ENCODE measurements at places on chromosomes 2 and 18.

DNA sequence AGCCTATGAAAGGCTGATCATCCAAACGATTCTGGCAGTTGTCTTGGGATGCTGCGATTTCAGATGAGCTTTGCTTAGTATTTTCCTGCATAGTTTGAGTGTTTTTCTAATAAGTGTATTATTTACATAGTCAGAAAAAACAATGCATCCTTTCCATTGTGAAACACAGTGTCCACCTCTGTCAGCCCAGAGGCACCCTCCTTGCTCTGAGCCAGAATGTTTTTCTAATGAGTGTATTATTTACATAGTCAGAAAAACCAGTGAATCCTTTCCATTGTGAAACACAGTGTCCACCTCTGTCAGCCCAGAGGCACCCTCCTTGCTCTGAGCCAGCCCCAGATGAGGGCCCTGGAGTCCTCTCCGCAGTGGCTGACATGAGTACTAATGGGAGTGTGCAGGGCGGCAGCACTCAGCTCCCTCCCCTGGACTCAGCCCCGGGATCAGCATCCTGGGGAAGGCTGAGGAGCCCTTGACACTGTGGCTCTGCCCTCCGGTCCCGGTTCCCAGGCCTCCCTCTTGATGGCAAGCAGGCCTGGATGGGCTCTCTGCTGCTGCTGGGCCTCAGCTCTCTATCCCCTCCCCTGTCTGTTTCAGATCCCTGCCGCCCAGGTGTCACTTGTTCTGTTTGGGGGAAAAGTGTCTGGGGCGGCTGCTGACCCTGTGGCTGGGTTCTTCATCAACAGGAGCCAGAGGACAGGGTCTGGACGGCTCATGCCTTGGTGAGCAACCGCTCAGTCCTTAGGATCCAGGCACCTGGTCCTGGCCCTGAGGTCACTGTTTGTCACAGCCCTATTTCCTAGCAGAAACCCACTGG lies 5.9 kb downstream of the MFSD2B start:
- DNase-seq: no peak

DNA sequence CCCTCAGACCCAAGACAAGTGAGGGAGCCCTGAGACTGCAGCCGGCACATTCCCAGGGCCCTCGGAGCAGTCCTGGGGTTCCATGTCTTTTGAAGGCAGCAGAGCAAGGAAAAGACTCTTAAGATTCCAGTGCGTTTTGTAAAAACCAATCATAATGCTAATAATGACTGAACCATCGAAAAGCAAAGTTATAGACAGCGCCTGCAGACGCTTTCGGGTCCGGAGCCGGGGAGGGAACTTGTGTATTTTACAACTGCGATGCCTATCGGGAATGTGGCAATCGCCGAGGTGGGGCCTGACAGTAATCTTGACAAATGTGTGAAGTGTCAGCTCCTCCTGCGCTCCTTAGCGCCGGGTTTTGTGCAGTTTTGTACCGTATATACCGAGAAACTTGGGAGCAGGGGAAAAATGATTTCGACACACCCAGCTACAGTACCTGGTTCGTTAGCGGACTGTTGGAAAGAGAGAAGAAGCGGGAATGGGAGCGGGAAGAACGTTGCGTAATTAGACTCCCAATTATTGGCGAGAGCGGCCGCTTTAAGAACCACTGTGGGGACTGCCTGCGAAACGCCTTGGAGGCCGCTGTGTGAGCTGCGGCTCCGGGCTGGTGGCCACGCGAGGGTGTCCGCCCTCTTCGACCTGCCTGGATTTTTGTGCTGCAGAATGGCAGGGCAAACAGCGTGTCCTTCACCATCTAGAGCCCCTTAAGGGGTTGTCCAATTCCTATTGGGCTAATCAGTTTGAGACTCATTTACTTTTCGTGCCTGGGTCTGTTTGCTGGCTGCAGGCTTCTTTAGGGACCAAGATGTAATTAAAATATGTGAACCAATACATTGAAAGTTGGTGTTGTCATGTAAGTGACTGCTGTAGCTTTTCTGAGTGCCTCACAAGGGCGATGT lies 2.4 kb downstream of the EPAS1 start:
- DNase-seq: no peak

GRCh38 chr2:231181860-231182512 lies 16.4 kb upstream of the ARMC9 start:
- DNase-seq: no peak

DNA sequence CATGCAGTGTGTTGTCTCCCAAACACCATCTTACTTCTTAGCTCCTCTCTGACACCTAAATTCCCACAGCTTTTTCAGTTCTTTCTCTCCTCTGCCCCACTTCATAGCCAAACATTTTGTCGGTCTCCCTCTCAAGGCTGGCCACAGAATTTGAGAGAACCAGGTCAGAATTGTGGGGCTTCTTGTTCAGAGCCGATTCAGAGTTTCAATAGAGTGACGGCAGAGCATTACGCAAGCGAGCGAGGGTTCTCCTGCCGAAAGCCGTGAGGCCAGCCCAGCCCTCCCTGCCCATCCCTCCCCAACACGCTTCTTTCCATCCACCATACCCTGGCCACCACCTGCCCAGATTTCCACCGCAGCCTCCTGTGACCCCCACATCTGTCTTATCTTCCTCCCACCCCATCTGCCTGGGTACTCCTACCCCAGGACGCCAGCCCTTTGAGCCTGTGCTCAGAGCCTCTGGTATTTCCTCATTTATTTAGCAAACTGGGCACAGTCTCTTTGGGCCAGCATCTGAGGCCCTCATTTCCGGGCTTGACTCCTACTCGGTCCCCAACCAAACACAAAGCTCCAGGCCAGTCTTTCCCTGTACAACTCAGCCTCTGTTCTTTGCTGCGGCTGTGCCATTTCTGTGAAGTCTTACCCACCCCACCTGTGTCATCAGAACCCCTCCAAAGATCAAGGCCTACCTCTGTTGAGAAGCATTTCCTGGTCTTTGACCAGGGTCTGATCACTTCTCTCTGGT lies 70.0 kb upstream of the MAP4K4 start:
- no peak for DNase-seq

GRCh38 chr2:126527836-126528490 lies 128.0 kb upstream of the GYPC start:
- DNase-seq: peak; percentile 44

DNA sequence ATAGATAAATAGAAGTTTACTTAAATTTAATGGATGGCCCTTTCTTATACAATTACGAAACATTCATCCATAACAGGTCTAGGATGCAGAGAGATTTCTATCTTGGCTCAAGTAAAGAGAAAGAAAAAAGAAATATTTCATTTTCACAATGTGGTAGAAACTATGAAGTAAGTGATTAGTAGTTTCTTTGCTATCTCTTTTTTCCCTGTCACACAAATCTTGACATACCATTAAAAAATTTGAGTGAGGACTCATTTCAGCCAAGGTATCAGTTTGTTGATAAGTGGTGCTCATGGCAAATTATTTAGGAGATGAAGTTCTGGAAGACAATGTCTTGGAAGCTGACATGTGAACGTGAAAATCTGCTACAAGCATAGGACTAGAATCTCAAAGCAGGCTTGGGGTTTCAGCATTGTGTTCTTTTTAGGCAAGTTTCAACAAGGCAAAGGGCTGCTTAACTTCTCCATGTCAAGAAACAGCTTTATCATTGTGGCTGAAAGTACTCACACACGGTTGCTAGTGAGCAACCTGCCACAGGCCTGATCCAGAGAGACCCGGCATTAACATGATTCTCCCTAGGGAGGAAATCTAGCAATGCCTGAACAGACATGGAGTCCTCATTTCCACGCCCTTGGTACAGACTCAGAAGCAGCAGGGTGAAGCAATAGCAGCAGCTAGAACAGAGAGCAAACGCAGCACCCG lies 414.6 kb downstream of the DLGAP1 start:
- no peak for DNase-seq

DNA sequence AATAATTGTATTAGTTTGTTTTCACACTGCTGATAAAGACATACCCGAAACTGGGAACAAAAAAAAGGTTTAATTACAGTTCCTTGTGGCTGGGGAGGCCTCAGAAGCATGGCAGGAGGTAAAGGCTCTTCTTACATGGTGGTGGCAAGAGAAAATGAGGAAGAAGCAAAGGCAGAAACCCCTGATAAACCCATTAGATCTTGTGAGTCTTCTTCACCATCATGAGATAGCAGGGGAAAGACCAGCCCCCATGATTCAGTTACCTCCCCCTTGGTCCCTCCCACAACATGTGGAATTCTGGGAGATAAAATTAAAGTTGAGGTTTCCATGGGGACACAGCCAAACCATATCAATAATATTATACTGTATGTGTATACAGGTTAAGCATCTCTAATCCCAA lies 73.3 kb upstream of the CABLES1 start:
- DNase-seq: no peak

DNA sequence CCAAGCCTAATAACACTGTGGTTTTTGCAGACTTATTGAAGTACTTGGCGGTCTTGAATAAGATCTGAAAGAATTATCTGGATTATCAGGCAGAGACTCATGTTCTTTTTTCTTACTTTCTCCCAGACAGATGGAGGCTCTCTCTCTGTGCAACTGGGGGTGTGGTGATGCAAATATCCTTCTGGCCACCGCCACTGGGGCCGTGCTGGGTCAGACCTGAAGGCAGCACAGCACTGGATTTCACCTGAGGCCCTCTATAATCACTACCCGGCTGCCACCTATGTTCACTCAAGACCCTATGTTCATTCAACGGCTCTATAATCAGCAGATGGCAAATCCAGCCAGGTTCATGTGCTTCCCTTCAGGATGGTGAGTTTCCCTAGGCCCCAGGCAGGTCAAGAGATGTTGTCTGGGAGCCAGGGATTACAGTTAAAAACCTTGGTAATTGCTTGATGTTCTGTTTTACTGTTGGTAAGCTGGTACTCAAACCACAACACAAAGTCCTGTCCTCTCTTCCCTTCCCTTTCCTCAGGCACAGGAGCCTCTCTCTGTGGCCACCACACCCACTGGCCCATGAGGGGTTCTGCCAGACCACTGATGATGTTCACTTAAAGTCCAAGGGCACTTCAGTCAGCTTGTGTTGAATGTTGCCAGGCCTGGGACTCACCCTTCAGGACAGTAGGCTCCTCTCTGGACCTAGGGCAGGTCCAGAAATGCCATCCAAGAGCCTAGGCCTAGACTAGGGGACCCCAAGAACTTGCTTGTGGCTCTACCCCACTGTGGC lies 205.3 kb upstream of the GCFC2 start:
- no peak for DNase-seq

GRCh38 chr2:134087371-134087921 lies 166.4 kb upstream of the MGAT5 start:
- no peak for DNase-seq

Data from COLO829 (cell line).